ENCODE measurements at places on chromosomes 1 and 21. TPM values are rescaled to one million over a fixed set of nuclear protein-coding genes. Genes with fewer than 3 reads are reported as not detected.

Gene PHGDH
- 60.3 TPM for total RNA-seq

DNA sequence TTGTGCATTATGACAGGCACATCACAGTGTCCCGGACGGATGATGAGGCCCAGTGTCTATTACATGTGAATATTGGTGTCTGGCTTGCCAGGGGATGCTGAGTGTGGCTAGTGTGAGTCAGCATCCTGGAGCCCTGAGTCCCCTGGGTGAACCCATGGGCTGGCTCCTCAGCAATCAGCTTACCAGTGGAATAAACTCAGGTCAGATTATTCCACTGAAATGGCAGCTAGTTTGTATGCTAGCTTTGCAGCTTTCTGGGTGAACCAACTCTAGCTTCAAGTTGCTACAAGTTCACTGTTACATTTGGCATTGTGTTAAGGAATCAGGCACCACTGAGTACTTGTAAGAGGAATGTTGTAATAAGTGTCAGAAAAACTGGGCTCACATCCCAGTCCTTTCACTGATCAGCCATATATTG, 23.9 kb upstream of the RPTN start:
- no peak for DNase-seq

DNA sequence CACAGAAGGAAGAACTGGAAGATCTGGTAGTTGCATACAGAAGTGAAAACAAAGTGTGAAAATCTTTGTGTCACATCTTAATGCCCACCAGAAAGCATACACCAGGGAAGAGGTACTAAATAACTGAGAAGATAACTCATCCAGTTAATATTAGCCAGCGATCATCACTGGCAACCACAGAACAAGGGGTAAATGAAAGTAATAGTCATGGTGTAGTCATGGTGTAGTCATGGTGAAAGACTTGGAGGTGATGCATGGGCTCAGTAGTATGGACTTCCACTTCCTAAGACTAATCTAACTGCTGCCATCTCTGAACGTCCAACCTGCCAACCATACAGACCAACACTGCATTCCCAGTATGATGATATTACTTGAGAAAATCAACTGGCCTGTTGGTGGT, 481.2 kb upstream of the NR5A2 start:
- DNase-seq = no peak

- DNase-seq = no peak
Observed at GRCh38 chr1:115286431-115287205, 51.4 kb downstream of the NGF start.

GRCh38 chr1:84510668-84511067, 4.3 kb upstream of the GNG5 start:
- no peak for DNase-seq

Gene CAPN8
- total RNA-seq = 71.9 TPM

Gene C8B
- total RNA-seq = not detected

Gene RORC
- 0.33 TPM for total RNA-seq

DNA sequence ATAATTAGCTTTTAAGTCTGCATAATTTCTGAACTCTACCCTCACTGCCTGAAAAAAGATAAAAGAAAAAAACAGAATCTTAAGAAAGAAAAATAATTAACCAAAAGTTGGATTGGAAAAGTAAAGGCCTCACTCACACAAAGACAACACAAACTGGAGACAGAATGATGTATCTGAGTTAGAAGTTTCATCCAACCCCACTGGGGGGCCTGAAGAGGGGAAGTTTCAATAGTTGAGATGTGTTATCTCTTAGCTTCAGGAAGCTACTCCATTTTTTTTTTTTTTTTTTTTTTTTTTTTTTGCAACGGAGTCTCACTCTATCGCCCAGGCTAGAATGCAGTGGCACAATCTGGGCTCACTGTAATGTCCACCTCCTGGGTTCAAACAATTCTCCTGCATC, 19.9 kb downstream of the SYDE2 start:
- no peak for DNase-seq

All from HT-29 (cell line).